Foreskin keratinocyte (primary cell): ENCODE measurements at places on chromosomes 3 and 15. TPM values are rescaled to one million over a fixed set of nuclear protein-coding genes. Genes with fewer than 3 reads are reported as not detected.

DNA sequence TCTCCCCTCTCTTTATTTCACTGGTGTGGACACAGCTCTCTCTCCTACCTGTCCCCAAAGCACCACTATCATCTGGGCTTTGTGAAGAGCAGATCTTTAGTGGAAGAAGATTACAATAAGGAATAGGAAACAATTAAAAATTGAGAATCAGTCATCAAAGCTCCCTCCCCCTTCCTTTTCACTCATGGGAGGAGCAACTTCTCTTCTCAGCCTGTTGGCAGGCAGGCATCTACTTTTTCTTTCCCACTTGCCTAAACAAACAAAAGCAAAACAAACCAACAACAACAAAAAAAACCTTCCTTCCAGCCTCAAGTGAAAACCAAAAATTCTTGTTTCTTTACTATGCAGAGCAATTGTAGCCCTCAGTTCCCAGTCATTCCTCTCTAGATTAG is 125.5 kb upstream of the BHLHE40 start:
- DNase-seq, result no peak

DNA sequence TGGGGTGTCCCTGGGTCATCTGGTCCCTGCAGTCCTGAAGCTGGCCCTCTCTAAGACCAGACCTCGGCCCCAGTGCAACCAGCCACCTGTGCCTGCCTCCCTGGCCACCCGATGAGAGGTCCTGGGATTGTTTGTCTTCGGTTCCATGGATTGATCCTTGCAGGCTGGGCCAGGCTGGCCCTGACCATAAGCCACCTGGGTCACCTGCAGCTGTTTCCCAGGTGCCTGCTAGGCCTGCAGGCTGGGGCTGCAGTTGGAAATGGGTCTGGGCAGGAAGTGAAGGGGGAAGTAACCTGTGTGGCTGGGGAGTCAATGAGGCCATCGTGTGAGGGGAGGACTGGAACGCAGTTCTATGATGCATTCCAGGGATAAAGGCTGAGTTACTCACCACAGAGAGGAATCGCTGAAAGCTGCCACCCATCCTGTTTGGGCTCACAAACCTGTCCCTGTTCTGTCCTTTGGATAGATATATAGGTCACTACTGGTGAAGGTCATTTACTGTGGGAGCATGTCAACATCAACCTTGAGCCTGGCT is 30.9 kb upstream of the VPS8 start:
- DNase-seq, result peak; percentile 33

GRCh38 chr15:33701304-33701696 is 267.0 kb upstream of the CHRM5 start:
- DNase-seq, result no peak

- no peak for DNase-seq
These were observed 720.1 kb downstream of the GBE1 start for GRCh38 chr3:81041331-81041730.

- no peak for DNase-seq
These were observed 59.6 kb downstream of the MGLL start for GRCh38 chr3:127762787-127763105.

DNA sequence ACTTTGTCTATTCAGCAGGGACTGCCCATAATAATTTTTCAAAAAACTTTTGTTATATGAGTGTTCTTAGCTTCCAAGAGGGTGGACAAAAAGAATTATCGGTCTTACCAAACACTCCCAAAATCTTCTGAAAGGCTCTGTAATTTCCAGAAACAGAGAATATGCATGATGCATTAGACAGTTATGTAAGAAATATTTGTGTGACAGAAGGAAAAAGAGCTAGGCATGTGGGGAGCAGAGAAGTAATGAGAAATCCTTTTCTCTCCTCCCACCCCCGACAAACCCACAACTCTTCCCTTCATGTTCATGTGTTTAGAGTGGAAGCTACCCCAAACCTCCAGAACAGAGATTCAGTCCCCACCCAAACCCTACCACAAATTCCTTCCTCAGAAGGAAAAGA is 86.8 kb downstream of the MYO5A start:
- no peak for DNase-seq

- DNase-seq, result no peak
These were observed 253.6 kb downstream of the MAGI1 start for GRCh38 chr3:65785065-65785645.

DNA sequence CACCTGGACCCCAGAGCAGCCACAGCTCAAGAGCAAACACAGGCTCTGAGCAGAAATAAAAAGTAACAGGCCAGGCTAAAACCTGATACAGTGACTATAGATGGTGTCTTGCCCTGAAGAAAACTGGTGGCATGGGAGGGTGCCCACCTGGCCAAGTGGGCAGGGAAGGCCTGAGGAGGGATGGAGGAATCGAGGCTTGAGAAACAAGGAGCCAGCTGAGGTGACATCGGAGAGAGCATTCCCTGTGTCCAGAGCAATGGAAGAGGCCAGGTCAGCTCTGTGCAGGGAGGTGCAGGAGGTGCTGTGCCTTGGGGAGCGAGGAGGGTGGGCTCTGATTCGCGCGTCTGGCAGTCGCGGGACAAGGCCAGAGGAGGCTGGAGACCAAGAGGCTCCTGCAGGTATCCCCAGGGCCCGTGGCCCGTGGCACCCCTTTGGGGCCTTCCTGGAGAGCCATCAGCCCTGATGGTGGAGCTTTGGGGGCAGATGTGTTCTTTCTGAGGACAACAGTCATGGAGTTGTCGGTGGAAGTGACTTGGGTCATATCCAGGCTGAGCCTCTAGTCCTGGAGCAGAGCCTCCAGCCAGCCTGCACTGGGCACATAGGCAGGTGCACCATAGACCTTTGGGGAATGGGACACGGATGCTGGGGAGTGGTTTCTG is 56.1 kb downstream of the PLXNA1 start:
- no peak for DNase-seq

DNA sequence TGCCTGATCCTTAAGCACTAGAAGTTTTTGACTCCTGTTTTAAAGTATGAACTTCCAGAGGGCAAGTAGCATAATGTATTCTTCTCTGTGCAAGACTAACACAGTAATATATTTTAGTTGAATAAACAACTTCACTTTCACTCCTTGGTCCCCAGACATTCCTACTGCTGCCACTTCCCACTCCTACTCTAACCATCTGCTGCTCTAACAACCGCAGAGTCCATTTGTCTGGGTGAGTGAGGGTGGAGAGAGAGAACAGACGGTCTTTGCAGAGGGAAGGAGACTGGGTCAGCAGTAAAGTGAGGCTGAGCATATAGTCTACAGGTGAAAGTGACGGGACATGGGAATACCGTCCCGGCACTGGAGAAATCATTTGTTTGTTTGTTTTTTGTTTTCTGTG is 301.0 kb upstream of the SLCO3A1 start:
- DNase-seq, result no peak

DNA sequence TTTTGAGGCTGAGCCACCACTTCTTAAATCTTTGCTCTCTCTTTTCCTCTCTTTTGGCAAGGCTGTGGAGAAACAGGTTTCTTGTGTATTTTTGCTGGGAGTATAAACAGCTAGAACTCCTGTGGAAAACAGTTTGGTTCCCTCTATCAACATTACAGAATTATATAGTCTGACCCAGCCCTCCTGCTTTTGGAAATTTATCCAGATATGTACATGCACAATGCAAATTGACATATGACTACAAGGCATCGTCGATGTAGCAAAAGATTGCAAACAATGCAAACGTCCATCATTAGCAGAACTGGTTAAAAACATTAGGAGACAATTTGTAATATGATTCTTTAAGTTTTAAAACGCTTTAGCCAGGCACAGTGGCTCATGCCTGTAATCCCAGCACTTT is 12.5 kb upstream of the MYO1E start:
- DNase-seq, result no peak

- DNase-seq, result no peak
These were observed 203.1 kb downstream of the KLHL25 start for GRCh38 chr15:85591622-85592021.

The OCA2 gene
- total RNA-seq, result 0.03 and 0.04 TPM in 2 replicates

The NRROS gene
- 0.03 and 0.11 TPM in 2 replicates for total RNA-seq

The IGF2BP2 gene
- 149 and 165 TPM in 2 replicates for total RNA-seq

DNA sequence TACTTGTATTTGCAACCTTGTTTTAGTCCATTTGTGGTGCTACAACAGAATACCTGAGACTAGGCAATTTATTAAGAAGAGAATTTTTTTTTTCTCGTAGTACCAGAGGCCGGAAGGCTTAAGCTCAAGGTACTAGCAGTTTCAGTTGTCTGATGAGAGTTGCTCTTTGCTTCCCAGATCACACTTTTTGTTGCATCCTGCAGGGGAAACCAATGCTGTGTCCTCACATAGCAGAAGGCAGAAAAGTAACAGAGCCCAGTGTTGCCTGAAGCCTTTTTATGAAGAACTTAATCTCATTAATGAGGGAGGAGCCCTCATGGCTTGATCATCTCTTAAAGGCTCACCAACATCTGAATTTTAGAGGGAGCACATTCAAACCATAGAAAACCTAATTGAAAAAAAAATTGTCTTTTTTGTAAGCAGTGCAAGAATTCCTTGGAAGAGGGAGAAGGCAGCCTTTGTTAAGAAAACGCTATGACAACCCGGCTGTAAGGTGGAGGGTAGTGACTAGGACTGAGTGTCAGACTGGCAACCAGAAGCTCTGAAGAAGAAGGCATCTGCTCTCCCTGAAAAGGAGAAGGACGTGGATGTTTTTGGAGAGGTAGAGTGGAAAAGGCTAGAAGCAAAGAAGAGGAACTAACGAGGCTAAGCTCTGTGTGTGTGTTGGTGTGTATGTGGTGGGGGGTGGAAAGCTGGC is 1245.3 kb downstream of the ROBO2 start:
- DNase-seq, result no peak

The PIERCE2 gene
- 1.0 and 1.4 TPM in 2 replicates for total RNA-seq

The CLSTN2 gene
- total RNA-seq, result 0.14 and 0.27 TPM in 2 replicates

GRCh38 chr3:138442433-138442832 is 8.0 kb downstream of the ESYT3 start:
- DNase-seq, result no peak

- DNase-seq, result peak; percentile 19
These were observed 9.4 kb downstream of the SLC51B start for GRCh38 chr15:65054333-65055200.

- DNase-seq, result peak; percentile 44
These were observed 49.0 kb downstream of the SUCLG2 start for GRCh38 chr3:67605377-67605776.

The APBA2 gene
- 13.9 and 21.1 TPM in 2 replicates for total RNA-seq

DNA sequence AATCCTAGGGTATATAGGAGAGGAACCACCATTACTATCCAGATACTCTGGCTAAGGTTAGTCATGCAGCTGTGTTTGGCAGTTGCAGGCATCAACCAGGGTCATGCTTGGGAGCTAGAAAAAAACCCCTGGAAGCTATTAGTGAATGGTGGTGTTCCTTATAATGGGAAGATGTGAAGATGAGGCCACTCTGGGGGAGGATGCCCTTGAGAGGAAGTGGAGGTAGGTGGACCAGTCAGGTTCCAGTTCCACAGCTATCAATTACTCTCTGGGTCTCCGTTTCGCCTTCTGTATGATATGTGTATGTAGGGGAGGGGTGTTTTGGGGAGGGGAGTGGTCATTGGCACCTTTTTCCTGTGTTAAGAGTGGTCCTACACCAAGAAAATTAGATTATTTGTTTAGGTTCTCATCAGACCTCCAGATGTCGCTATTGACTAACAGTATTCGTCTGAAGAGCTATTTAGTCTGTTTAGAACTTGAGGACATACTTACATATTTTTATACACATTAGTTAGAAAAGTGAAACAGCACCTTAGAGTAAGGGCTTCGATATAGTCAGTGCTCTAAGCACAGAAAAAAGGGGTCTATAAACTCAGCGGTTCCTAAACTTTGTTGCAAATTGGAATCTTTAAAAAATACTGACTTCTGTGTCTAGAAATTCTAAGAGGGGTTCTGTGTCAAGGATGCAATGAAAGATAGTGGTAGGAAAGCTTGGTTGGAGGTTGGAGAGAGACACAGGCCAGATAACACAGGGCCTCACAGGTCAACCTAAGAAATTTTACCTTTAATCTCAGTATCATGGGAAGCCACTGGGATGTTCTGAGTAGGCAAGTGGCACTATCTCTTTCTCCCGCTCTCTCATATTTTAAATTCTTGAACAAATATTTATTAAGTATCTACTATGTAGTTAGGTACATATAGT is 9.1 kb upstream of the HPS3 start:
- DNase-seq, result peak; percentile 36

GRCh38 chr15:70185251-70185711 is 87.6 kb upstream of the TLE3 start:
- DNase-seq, result no peak

DNA sequence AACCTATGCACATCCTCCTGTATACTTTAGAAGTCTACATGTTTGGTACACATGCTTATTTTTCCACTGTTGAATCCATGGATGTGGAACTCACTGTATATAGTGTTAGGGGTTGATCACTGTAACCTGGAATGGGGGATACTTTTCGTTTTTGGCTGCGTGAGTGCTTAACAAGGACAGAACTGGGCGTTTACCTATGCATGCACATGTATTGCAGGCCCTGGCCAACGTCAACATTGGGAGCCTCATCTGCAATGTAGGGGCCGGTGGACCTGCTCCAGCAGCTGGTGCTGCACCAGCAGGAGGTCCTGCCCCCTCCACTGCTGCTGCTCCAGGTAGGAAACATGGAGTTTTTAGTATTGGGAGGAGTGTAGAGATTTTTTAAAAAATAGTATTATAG is 2.3 kb downstream of the RPLP1 start:
- DNase-seq, result no peak

The CD86 gene
- total RNA-seq, result 0.49 and 0.92 TPM in 2 replicates
